Hippocampal formation (tissue), 2 donors: ENCODE measurements at places on chromosomes 7 and 10.

GRCh38 chr10:21285742-21286331 is 239.6 kb downstream of the SKIDA1 start:
- no peak for DNase-seq

GRCh38 chr10:100009793-100010676 is at the start of gene DNMBP:
DNMBP (minus strand) TSS chr10:100009947; CDS start chr10:99972124, 37,823 bp downstream.
- DNase-seq: peak; percentile 55

GRCh38 chr10:63206997-63207811 is 74.1 kb downstream of the NRBF2 start:
- DNase-seq: peak; percentile 92

GRCh38 chr10:56596257-56596656 is 235.2 kb upstream of the ZWINT start:
- no peak for DNase-seq

DNA sequence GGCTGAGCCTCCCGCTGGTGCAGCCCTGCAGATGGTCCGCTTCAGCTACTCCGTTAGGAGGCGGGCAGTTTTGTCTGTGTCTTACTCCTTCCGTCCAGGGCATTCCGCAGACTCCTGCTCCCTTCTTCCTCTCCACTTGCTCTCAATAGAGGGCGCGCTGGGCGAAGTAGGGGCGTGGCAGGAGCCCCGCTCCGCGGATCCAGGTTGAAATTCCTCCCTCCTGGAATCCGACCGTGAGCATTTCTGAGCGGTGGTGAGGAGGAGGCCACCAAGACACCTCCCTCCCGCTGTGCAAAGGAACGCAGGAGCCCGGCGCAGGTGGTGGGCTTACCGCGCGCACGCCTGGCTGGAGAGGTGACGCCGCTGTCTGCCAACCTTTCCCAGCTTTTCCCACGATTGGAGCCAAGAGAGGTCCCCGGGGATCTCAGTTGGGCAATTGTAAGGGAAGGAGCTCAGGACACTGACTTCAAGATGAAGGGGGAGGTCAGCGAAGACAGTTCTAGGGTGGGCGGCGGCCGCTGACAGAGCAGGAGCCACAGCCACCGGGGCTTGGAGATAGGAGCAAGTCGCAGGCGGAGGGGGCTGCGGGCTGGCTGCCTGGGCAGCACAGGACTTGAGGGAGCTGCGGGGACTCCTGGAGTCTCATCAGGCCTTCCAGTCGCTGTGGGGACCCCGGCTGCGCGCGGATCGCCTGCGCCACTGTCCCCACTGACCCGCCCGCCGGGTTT is 1011.3 kb downstream of the XPNPEP1 start:
- peak; percentile 21 for DNase-seq

GRCh38 chr7:20545016-20545415 is 70.5 kb upstream of the ABCB5 start:
- no peak for DNase-seq

GRCh38 chr10:104559935-104560334 is 81.2 kb upstream of the SORCS3 start:
- DNase-seq: no peak

DNA sequence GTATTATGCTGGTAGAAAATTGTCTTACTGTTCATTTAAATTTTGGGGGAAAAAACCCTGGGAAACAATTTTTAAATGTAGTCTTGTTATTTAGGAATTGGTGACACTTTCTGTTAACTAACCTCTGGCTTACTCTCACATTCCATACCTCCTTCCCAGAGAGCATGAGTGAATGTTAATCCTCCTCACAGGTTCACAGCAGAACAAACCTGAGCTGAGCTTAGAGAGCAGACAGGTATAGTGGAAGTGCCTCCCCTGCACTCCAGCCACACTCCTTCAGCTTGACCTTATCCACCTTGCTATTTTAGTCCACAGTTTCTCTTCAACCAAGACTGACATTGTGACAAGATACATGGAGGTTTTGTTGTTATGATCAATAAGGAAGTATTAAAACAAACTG is 235.9 kb downstream of the FOXP2 start:
- DNase-seq: no peak

- DNase-seq: no peak
Measured at GRCh38 chr7:22143491-22143890, 197.8 kb upstream of the CDCA7L start.

DNA sequence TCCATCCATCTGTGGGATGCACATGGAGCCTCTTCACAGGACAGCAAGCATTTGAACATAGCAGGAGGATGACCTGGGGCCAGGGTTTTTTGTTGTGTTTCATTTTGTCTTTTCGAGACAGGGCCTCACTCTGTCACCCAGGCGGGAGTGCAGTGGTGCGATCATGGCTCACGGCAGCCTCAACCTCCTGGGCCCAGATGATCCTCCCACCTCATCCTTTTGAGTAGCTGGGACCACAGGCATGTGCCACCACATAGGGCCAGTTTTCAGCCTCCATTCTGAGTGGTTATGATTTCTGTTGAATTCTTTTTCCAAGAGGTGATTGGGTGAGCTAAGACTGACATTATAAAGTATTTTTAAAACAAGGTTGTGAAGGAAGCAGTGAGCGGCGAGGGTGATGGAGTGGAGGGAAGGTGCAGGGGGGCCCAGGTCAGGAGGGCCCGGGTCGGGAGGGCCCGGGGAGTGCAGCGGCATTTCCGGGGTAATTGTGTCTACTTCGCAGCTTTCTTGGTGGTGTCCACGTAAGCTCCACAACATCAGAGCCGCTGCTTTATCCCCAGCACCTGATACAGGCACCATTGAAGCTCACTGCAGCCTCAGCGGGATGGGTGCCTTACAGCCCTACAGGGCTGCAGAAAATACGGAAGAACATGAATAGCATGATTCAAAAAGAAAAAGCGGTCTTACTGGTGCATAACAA is 12.0 kb upstream of the LARP4B start:
- no peak for DNase-seq

- DNase-seq: no peak
Measured at GRCh38 chr10:99555825-99556523, 23.2 kb downstream of the NKX2-3 start.

DNA sequence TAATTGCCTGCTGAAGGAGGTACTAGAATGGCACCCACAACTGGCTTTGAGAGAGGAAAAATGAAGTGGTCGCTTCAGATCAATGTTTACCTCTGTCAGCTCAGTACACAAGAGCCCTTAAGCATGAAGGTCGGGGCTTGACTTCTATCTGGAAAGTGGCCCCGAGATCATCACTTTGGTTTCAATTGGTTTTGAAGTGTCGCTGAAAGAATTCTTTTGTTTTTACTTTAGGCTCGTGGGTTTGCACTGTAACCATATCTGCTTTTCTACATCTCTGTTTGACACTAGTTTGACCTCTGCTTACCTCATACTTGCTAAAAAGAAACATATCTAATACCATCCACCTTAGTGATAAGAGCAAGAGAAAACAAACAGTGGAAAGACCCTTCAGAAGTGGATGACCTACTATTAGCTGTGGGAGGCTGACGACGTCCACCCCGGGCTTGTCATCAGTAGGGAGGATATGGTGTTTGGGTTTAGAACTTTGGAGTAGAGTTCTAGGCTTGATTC is 361.8 kb downstream of the GATA3 start:
- DNase-seq: no peak

GRCh38 chr10:84191106-84191505 is 3.2 kb upstream of the CDHR1 start:
- DNase-seq: no peak

- DNase-seq: no peak
Measured at GRCh38 chr10:127310430-127310829, 114.0 kb upstream of the INSYN2A start.

DNA sequence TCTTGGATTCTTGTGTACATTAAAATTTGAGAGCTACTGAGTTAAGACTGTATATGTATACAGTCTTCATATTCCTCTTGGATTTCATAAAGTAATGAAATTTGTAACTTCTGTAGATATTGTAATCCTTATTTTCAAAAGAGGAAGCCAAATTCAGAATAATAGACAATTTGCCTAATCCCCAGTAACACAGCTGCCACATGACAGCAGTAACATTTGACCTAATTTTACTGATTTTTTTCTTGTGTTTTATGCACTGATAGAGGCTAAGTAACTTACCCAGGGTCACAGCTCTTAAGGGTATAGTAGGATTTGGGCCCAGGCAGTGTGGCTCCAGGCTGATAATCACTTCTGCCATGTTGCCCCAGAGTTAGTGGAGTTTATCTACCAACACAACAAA is 40.4 kb upstream of the IL6 start:
- DNase-seq: no peak

- DNase-seq: no peak
Measured at GRCh38 chr10:6089334-6090219, 743 bp downstream of the RBM17 start.

GRCh38 chr7:139655305-139655704 is 122.5 kb downstream of the HIPK2 start:
- no peak for DNase-seq

- no peak for DNase-seq
Measured at GRCh38 chr10:43338117-43338516, 33.3 kb upstream of the FXYD4 start.

- DNase-seq: no peak
Measured at GRCh38 chr10:114684822-114685209, 26.7 kb upstream of the ABLIM1 start.

GRCh38 chr10:7186387-7187018 is 224.3 kb downstream of the SFMBT2 start:
- no peak for DNase-seq

DNA sequence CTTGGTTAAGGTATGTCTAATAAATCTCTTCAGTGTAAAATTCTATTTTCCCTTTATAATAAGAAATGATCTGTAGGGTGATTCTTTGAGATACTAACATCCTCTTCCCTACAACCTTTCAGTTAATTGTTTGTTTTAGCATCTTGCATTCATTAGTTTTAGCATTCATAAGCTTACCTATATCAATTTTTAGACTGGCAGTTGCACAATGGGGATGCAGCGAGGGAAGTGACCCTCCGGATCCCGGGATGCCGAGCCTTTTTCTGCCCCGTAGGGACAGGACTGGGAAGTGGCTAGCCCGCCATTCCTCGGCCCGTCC is 508 bp upstream of the KIF20B start:
- DNase-seq: no peak

DNA sequence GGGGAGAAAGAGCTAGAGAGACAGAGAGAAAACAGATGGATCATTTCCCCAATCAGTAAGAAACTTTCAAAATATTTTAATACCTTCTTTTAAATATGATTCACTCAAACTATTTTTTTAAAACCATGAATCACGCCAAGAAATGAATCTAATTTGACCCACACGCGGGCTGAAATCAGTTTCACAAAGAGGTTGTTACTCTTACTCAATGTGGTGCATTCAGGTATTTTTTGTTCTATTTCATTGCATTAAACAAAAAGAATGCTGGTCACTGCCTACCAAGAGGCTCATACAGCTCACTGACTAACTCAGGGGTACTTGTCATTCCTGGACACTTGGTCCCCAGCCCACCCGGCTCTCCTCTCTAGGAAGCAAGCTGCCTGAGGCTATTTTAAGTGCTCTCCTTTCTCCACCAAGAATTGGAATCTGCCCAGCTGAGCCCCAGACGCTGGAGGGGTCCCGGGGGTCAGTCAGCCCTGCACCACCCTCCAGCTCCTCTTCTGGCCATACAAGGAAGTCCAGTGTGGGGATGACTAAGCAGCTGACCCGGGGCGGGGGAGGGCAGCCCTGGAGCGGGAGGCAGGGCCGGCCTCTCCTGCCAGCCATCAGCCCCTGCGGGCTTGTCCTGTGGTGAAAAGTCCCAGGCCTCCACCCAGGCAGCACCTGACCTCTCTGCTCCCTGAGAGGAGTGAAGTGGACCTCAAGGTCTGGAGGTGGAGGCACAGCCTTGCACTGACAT is 21.7 kb upstream of the PFKP start:
- no peak for DNase-seq

- DNase-seq: no peak
Measured at GRCh38 chr7:33354201-33354600, 224.8 kb downstream of the BBS9 start.

- no peak for DNase-seq
Measured at GRCh38 chr10:133190225-133190624, 30.2 kb downstream of the KNDC1 start.

GRCh38 chr7:74656441-74656836 is 1.1 kb upstream of the GTF2I start:
- DNase-seq: peak; percentile 73

DNA sequence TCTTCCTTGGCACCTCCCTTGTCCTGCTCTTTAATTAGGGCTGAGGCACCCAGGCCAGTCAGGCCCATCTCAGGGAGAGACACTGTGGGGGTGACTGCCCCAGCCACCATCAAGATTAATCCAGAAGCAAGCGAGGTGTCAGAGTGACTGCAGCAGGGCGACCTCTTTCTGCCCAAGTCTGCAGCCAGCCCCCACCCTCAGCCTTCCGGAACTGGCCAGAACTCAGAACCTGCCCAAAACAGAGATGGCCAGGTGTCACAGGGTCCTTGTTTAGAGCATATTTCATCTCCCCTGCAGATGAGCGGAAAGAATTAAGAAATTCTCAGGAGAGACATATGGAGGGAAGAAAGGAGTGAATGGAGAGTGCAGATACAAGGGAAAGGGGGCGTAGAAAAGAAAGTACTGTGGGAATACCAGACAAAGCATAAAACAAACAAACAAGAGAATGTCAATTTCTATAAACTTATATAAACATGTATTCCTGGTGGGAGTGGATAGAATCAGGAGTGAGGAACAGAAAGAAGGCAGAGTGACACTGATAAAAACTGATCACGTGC is 188.8 kb upstream of the NRP1 start:
- no peak for DNase-seq

DNA sequence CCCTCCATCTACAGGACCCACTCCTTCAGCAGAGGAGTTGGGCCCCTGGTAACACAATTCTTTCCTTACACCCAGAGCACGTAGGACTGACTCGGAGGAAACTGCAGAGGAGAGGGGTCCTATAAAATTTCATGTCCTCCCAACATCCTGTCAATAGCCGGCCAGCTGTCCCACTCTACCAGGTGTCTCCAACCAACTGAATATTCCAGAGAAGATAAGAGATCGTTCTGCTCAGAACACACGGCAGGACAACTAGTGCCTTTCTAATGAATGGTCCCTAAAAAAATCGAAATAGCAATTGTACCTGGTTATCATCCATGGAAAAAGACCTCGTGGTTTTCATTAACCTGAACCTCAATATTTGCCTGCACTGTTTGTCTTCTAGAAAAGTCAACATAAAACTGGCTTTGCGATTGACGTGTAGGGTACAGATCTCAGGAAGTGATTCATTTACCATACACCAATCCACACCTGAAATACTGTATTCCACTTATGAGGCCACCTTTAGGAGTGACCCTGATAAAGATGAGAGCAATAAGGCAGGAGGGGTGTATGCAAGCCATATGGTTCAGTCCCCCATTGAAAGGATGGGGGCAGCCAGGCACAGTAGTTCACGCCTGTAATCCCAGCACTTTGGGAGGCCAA is 111.7 kb downstream of the PARP12 start:
- DNase-seq: no peak

GRCh38 chr7:55964261-55965099 is at the start of gene NIPSNAP2:
NIPSNAP2 (plus strand) TSS chr7:55964585; CDS start chr7:55964610, 25 bp downstream.
- DNase-seq: peak; percentile 75

GRCh38 chr10:123854498-123854897 is 37.1 kb downstream of the CPXM2 start:
- DNase-seq: no peak

DNA sequence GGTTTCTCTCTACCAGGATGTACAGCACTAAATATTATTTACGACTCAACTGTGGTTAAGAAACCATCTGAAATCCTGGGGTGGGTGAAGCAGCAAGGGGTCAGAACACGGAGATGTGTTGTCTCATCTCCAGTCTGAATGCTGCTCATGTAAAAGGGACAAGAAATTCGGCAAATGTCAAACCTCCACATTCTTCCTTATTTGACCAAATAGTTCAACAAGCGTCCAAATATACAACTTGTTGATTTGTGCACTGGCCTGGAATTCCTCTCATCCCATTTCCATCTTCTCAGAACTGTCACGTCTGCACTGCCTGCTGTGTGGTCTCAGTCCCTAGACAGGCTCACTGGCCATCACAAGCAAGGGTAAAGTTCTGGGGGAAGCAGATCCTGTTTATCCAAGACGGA is 520.0 kb downstream of the PARD3 start:
- no peak for DNase-seq
